ENCODE measurements at places on chromosomes 13 and 19. TPM values are rescaled to one million over a fixed set of nuclear protein-coding genes. Genes with fewer than 3 reads are reported as not detected.
A peak's percentile ranks its signal among the peaks of the same experiment; 100 is the strongest.

DNA sequence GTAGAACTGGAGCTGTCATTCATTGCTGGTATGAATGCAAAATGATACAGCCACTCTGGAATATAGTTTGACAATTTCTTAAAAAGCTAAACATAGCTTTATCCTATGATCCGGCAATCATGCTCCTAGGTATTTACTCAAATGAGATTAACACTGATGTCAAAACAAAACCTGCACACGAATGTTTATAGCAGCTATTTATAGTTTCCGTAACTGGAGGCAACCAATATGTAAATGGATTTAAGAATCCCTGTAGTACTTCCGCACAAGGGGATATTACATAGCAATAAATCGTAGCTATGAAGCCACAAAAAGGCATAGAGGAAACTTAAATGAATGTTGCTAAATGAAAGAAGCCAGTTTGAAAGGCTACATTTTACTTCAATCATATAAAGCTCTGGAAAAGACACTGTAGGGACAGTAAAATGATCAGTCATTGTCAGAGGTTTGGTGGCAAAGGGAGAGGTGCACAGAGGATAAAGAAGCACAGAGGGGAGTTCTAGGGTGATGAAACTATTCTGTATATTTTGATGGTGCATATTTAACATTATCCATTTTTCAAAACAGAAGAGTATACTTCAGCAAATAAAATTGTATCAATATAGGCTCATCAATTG is 1893.0 kb upstream of the PCDH20 start:
- no peak for DNase-seq

DNA sequence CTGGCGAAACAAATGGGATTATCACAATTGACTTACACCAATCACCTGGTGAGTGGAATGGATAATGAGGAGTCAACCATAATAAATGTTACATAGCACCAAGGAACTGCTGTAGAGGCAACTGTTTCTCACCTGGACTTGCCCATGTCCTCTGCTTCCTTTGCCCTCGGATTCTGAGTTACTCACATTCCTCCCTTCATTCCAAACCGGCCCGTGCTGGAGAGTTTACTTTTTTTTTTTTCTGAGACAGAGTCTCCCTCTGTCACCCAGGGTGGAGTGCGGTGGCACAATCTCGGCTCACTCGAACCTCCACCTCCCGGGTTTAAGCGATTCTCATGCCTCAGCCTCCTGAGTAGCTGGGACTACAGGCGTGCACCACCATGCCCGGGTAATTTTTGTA is 41.5 kb upstream of the TSC22D1 start:
- DNase-seq = no peak

DNA sequence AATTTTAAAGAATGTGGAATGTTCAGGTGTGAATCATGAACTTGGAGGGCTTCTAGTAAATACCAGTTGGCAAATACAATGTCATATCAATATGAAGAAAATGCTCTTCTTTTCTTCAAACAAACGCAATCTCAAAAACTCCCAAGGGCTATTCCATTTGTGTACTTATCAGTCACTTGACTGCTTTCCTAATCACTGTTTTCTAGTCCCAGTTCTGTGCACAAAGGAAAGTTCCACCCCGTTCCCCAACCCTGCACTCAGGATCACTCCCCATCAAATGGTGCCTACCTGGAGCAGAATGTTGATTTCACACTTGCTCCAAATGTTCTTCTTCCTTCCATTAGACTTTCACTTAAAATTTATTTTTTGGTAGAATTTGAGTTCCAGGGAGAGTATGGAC is 92.6 kb upstream of the RFC3 start:
- DNase-seq = no peak

DNA sequence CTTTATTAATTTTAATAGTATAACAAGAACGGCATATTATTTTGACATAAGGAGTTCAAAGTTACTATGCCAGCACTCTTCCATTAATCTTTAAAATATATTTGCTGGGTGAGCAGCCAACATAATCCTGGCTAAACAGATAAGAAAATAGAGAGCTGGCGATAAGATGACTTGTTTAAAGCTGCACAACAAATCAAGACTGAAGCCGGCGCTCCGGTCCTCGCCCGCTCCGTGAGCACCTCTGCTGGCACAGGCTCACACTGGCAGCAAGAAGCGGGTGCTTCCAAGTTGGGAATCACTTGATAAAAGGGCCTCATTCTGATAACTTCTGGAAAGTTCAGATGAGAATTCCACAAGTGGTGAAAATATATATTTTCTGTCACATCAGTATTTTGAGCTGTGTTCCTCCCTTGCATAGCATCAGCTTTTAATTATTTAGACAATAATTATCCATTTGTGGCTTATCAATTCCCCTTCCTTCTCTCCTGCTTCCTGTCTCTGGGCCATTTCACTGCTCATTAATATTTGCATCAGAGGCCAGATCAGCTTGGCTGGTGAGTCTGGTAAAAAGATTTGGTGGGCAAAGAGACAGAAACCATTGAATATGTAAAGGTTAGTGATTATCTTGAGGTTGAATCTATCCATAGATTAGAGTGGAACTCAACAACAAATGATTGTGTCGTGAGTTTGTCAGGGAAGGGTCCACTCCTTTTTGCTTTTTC is 205.3 kb downstream of the MZT1 start:
- no peak for DNase-seq

- DNase-seq = no peak
Measured at GRCh38 chr19:16330806-16331690, 6.4 kb downstream of the KLF2 start.

DNA sequence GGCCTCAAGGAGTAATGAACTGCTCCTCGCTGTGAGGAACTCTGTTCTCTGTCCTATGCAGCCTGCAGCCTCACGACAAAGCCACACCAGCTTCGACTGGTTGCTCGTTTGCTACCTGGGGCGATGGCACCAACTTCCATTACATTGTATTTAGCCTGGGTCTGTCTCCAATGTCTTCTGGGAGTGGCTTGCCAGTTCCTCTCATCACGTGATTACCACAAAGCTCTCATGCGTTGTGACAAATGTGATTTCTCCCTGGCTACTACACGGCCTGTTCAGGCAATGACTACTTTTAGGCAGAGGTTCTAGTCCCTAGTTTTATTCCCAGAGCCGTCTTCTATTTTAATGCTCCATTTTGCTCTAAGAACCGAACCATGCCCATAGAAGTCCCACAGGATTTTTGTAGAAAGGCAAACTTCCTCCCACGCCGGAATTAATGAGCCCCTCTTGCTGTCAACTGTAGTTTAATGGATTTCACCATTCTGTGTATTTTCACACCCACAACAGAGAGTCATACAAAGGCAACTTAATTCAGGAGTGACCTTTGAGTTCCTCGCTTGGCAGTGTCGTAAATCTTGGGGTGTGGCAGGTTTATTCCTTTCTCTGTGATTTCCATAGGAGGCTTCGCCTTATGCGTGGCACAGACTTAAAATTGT is 351.9 kb downstream of the EFNB2 start:
- no peak for DNase-seq

DNA sequence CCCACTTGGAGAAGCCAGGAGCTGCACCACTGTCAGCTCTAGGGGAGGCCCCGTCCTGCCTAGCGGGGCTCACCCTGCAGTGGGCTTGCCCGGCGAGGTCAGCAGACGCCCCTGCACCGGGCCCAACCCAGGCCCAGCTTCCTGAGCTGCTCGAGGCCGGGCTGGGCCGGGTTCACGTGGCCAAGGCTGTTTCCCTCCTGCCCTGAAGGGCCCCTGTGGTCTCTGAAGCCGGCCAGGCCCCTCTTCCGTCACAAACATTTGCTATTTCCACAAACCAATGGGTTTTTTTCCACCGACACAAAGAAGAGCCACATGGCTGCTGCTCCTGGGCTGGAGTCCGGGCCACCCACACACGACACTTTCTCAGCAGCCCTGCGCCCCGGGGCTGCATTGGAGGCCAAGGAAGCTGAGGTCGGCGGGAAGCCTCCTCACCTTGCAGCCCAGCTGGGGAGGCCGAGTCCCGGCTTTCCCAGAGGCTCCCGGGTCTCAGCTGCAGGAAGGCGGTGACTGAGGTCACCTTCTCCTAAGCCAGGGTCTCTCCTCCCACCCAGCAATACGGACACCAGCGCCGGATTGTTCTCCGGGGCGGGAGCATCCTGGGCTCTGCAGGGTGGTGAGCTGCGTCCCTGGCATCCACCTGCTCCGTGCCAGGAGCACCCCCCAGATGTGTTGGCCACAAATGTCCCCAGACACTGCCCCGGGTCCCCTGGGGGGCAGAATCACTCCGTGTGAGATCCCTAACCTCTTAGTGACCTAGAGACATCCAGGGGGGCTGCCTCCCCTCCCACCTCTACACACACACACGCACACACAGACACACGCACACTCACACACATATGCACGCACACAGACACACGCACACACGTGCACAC is 80.5 kb downstream of the GADD45B start:
- no peak for DNase-seq

DNA sequence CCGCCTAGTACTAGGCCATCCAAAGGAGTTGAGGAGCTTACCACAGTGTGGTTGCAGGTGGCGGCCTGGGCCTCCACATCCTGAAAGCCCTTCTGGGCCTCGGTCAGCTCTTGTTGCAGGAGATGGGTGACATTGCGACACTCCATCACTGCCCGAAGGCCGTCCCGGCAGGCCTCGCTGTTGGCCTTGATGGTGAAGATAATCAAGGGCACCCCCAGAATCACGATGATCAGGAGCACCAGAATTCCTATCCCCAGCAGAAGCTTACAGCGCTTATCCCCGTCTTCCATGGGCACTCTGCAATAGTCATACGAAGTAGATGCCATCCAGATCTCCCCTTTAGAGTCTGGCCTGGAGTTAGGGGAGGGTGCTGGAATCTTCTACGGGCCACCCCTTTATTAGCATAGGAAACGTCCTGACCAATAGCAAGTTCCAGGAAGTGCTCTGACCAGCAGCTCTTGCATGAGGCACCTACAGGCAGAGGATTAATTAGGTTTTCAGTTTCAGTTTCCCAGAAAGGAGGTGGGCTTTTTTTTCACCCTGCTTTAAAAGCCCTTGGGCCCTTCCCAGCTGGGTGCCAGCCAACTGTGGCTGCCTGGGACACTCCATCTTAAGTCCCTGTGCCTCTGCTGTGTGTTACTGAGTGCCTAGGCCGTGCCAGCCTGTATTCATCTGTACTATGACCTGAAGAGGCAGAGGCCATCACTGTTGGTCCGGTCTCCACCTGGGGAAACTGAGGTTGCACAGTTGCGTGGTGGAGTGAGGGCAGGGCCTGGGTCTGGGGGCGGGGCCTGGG is at the start of gene BST2:
TSS of gene BST2 (minus strand) at position 381 of the 796 bp plus-strand sequence. CDS start at position 326, 55 bp downstream.
- DNase-seq = no peak

DNA sequence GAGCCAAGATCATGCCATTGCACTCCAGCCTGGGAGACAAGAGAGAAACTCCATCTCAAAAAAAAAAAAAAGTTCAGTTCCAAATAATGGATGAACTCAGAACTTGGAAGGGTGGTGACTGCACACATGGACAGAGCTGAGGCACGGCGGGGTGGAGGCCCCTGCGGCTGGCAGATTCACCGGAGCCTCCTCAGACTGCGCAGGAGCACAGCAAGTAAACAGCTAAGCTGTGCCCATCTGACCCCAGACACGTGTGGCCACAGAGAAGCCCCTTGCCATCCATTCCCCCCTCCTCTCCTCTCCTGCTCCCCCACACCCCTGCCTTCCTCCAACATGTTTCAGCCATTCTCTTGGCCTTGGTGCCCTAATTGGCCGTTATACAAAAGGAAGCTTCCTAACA is 15.6 kb upstream of the PROZ start:
- DNase-seq = no peak

DNA sequence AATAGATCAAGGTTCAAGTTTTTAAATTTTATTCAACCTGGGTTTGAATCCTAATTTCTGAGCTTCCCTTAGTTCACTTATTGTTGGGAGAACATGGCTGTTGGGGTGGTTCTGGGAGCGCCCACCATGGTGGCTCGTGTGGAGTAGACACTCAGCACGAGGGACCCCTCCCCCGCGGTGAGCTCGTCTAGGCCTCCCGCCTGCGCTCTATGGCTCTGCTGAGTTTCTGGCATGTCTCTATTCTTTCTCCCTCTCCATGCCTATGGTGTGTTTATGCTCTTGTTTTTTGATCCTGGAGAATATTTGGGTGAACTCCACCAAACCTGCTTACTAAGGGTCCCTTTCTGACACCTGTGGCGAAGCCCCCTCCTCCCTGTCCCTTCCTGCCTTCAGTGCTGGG is 1.6 kb upstream of the EPN1 start:
- no peak for DNase-seq

DNA sequence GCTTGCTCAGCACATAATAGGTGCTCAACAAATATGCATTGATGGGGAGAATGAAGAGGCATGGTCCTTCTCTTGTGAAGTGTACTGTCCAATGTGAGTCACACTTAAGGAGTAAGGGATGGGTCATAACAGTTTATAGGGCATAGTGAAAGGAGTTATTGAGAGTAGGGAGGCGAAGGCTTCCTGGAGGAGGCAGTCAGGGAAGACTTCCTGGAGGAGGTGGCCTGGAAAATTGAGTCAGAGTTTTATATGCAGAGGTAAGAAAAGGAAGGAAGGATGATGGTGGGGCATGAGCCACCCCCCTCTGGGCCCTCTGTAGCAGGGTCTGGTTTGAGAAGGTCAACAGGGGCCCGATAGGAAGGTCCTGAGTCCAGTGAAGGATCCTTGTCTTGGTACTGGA is 57.0 kb upstream of the ZNF536 start:
- no peak for DNase-seq

GRCh38 chr19:46413262-46414031 is at the start of gene CCDC8:
Gene CCDC8, minus strand, starts transcription at chr19:46413564. Its CDS starts 754 bp downstream, at chr19:46412810.
- peak; percentile 94 for DNase-seq

GRCh38 chr19:52749780-52750179 is 14.9 kb upstream of the ZNF611 start:
- no peak for DNase-seq

- no peak for DNase-seq
Measured at GRCh38 chr13:64817691-64818090, 2412.4 kb downstream of the PCDH9 start.

DNA sequence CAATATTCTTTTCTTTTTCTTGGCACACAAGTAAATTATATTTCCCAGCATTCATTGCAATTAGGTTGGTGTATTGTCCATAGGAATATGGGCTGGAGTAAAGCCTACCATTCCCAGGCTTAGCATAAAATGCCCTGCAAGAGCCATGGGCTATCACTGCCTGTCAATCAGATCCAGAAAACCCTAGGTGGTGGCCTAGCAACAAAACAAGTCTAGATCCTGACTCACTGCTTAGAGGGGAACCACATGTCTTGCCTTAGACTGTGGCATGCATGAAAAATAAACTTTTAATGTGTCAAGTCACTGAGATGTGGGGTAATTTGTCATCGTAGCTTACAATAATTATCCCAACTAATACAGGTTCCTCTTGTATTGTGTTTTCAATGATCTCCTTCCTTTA is 16.2 kb downstream of the SOX21 start:
- no peak for DNase-seq

- no peak for DNase-seq
Measured at GRCh38 chr13:54950546-54950945, 1921.9 kb downstream of the OLFM4 start.

Gene NLRP11
- polyA plus RNA-seq = 0.13 TPM

Gene KANK2
- 116 TPM for polyA plus RNA-seq

Gene GSX1
- polyA plus RNA-seq = not detected

Gene CASP14
- not detected for polyA plus RNA-seq

Gene RXFP2
- 0.22 TPM for polyA plus RNA-seq

Gene MISP
- polyA plus RNA-seq = 6.5 TPM

Gene CAPN12
- 5.8 TPM for polyA plus RNA-seq
